ENCODE measurements at places on chromosomes 16 and 17. TPM values are rescaled to one million over a fixed set of nuclear protein-coding genes. Genes with fewer than 3 reads are reported as not detected.

- no peak for DNase-seq
Measured at GRCh38 chr16:68242926-68243858, 2.0 kb upstream of the PLA2G15 start.

DNA sequence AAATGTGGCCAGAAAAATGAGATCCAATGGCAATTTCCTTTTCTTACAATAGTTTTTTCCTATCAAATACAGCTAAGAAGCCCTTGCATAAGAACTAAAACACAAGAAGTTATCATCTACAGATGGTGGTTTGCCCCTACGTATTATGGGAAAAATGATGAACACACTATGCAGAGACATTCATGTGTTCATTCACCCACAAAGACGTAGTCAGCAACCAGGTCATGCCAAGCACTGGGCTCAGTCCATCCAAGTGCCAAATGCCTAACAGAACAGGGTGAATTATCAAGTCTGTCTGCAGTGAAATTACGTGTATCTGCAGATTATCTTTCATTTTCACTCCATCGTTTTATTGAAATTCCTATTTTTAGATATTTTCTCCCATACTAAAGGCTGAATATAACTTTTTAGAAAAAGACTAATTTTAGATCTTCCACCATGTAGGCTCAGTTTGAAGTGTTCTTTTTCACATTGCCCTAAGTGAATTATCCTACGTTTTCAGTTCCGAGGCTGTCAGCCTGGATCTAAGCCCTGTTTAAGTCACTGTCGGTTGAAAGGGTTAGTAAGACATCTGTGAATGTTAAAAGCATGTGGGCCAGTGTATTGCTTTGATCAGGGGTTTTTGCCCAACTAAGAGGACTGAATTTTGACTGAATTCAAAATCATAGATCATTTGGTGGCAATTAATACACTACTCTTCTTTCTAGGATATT is 78.1 kb upstream of the DHX40 start:
- DNase-seq = no peak

- peak; percentile 11 for DNase-seq
Measured at GRCh38 chr17:56976941-56977608, 856 bp upstream of the SCPEP1 start.

DNA sequence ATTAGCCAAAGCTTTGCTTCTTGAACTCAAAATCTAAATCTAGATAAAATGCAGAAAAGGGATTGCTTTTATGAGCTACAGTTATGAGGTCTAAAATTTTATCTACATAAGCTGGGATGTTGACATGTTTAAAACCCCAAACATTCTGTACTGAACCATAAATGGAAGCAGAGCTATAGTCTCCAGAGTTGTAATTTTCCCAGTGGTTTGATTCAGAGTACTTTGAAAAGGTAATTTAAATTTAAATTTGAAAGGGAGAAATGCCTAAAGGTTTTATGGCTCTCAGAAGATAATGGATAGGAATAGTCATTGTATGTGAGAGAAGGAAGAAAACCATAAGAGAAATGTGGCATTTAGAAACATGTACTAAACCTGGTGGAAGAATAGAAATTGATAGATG is 163.2 kb downstream of the PPM1E start:
- DNase-seq = no peak

DNA sequence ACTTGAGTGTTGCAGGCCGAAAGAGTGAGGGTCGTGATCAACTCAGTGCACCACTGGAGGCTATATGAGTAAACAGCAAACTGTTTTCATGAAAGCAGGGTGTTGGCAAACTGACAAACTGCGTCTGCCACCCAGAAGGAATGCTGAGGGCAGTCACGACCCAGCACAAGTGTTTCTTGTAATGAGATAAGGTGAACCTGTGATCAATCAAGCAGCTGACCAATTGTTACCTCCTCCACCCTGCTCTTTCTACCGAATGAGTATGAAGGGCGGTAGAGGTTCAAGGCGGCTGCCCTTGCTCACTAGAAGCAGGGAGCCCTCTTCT is 5.5 kb upstream of the SRL start:
- DNase-seq = no peak

Gene CUEDC1
- total RNA-seq = 47.7 TPM

Gene DHX40
- total RNA-seq = 21.0 TPM

Gene ABI3
- 9.2 TPM for total RNA-seq

DNA sequence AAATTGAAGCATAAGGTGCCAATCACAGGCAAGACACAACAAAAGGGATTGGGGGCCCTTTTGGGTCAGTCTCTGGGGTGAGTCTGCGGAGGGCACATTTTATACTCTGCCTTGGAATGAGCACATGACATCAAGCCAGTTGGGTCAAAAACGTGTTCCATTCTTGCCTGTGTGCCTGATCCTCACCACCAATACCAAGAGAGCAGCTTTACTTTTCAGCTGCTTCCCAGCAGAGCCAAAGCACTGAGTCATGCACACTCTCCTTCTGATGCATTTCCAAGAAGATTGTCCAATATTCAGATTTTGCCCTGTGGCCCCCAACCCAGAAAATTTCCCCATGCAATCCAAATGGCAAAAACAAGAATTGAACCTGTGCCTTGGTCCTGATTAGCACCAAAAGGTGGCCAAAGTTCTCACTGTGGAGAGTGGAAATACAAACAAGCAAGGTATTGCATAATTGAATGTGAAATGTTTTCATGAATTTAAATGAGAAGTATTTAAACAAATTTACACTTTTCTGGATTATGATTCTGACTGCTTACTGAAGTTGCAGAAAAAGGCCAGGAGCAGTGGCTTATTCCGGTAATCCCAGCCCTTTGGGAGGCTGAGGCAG is 217.8 kb upstream of the SOX9 start:
- no peak for DNase-seq

GRCh38 chr17:30372755-30373154 is 6.0 kb upstream of the CPD start:
- no peak for DNase-seq

DNA sequence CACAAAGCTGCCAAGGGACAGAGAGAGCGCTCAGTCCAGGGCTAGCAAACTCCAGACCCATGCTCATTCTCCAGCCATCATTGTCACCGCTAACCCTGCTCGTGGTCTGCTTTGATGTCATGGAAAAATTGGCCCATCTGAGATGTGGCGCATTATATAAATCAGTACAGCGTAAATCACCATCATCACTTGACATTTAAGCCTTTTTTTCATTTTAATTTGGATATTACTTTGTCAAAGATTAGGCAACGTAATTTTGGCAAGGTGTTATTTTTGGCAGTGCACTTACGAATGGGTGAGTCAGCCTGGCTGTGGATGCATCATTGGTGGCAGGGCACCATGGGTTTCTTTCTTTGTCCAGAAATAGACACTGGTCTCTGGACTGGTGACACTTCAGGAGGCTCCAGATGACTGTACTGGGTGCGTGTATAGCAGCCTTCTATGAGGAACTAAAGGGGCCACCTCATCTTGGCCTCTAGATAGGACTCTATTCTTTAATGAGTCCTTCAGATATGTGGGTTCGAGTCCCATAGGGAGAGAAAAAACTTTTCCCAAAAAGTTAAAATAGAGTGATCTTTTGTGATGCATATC is 166.3 kb downstream of the MSI2 start:
- DNase-seq = no peak

DNA sequence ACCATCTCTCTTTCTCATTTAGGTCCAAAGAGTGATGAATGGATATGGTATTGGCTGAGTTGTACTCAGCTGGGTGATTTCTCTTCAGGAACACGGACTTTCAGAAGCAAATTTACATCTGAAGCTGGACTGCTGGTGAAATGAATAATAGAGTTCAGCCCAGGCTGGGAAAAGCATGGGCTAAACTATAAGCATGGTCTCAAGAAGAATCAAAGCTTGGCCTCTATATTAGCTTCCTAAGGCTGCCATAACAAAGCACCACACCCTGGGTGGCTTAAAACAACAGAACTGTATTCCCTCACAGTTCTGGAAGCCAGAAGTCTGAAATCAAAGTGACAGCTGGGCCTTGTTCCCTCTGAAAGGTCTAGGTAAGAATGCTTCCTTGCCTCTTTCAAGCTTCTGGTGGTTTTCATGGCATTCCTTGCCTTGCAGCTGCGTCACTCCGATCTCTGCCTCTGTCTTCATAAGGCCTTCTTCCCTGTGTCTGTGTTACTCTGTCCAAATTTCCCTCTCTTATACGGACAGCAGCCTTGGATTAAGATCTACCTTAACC is 89.8 kb upstream of the CES5A start:
- no peak for DNase-seq

Gene LPO
- total RNA-seq = not detected

Gene PROCA1
- 1.2 TPM for total RNA-seq

GRCh38 chr16:23504076-23504452 is 6.2 kb downstream of the GGA2 start:
- DNase-seq = no peak

DNA sequence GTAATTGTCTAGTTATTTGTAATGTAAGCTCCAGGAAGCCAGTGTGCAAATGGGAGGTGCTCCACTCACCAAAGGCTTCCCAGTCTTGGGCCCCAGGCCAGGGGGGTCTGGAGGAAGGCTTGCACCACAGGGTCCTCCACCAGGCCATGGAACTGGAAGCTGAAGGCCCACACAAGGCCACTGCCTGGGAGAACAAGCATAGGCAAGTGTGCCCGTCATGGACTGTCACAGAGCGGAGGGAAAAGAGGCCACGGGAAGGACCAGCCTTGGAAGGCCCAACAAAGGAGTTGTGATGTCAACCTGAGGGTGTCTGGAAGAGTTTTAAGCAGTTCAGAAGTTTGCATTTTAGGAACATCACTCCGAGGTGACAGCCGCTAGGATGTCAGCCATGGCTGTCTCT is 3.0 kb upstream of the SRRM2 start:
- DNase-seq = no peak

DNA sequence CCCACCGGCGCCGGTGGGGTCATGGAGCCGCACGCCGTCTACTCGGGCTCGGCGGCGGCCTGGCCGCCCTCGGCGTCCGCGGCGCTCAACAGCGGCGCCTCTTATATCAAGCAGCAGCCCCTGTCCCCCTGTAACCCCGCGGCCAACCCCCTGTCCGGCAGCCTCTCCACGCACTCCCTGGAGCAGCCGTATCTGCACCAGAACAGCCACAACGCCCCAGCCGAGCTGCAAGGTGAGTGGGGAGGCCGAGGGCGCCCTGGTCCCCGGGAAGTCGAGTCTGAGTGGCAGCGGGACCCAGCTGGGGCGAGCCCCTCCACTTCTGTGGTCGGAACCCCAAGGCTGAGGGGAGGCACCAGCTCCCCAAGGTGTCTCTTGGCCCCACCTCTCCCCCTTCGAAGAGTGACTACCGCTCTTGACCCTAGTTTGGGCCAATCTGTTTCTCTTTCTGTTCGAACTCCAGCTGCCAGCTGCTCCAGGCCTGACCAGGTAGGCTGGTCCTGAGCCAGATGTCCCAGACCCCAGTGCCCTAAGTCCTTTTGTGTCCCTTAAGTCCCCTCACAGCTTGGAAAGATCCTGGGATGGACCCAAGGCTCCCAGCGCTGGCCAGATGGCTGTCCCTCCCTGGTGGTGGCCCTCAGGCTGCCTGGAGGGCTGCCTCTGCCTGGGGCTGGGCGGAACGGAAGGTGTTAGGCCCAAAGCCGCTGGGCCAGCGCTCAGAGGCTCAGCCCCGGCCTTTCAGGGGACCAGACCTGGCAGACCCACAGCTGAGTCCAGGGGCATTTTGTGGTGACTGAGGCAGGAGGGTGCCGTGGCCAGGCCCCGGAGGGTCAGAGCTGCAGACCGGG is 1.2 kb downstream of the FOXF1 start:
- DNase-seq = no peak

DNA sequence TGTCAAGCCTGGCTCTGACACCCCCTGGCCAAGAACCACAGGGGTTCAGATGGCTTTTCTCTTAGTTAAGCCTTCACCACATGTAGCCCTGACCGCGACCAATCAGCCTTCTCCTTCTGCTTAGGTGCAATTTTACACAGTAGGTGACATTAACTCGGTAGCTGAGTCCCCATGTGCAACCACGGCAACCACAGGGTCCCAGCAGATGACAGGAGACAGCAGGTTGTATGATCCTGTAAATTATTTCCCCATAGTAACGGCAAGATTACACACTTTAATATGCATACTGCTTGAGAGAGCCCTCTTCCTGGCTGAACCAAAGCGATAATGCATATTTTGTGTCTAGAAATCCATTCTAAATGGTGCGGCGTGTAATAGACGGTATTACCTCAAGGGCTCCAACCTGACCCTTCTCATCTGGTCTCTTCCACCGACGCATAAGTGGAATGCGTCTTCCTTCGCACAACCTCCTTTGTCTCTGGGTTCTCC is 458.7 kb upstream of the ZFHX3 start:
- no peak for DNase-seq

DNA sequence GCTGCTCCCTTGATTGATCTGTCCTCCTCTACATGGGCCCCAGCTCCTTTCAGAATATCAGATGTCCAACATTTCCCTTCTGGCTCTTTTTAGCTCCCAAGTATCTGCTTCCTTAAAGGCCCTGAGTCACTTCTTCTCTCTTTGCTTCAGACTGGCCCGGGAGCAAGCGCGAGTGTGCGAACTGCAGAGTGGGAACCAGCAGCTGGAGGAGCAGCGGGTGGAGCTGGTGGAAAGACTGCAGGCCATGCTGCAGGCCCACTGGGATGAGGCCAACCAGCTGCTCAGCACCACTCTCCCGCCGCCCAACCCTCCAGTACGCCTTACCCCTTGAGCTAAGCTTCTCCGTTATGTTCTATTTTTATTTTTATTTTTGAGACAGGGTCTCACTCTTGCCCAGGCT is 12.3 kb downstream of the CNTROB start:
- no peak for DNase-seq

Gene EVPLL
- total RNA-seq = not detected

Gene NPIPA2
- total RNA-seq = 3.7 TPM

DNA sequence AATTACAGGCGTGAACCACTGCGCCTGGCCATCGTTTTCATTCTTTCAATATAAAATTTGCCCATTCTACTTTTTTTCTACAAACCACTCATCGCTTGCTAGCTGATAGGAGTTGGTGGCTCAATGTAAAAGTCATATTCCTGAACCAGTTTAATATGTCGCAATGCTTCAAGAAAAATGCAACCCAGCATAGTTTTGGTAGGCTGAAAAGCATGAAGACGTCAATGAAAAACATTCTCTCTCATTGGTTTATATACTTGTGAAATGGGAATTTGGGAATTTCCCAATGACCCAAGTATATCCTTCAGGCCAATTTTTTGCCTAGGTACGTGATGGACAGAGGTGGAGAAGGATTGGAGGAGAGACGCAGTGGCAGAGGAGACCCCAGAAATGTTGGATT is 26.9 kb downstream of the USP43 start:
- no peak for DNase-seq
